ENCODE measurements at places on chromosomes 13 and 19.

DNA sequence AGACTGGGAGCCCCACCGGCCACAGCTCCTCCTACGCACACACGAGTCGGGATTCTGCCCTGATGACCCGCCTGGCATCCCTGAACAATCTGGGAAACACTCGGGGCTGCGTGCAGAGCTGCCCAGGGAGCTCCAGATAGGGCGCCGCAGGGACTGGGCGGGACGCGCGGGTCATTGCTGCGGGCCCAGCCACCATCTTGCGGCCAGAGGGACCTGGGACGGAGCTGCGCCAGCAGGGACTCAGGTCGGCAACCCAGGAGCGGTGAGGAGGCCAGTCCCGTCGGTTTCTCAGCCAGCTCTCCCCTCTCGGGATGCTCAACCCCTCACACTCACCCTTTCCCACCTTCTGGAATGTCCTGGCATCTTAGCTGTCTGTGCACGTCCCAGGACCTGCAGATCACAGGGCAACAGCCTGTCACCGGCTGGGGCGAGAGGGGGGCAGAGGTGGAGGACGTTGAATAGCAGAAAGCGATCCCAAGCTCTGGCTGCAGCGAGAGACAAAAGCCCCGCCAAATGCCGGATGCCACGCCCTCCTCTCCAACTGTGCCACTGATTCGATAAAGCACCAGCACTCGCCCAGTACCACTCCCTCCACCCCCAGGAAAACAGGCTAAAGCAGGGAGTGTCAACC is 20.4 kb upstream of the ZNF91 start:
- no peak for DNase-seq

GRCh38 chr19:33797802-33798671 is 1.4 kb downstream of the KCTD15 start:
- DNase-seq: no peak

- no peak for DNase-seq
These were observed 31.3 kb upstream of the STARD13 start for GRCh38 chr13:33316890-33317289.

GRCh38 chr19:2081873-2082810 is 14.0 kb downstream of the MOB3A start:
- peak; percentile 88 for DNase-seq

GRCh38 chr19:54606891-54607784 is 13.7 kb downstream of the LILRA1 start:
- DNase-seq: peak; percentile 33

- DNase-seq: no peak
These were observed 153.0 kb downstream of the PCDH9 start for GRCh38 chr13:67077132-67077531.

GRCh38 chr19:48751845-48752495 is 471 bp downstream of the FUT1 start:
- no peak for DNase-seq

DNA sequence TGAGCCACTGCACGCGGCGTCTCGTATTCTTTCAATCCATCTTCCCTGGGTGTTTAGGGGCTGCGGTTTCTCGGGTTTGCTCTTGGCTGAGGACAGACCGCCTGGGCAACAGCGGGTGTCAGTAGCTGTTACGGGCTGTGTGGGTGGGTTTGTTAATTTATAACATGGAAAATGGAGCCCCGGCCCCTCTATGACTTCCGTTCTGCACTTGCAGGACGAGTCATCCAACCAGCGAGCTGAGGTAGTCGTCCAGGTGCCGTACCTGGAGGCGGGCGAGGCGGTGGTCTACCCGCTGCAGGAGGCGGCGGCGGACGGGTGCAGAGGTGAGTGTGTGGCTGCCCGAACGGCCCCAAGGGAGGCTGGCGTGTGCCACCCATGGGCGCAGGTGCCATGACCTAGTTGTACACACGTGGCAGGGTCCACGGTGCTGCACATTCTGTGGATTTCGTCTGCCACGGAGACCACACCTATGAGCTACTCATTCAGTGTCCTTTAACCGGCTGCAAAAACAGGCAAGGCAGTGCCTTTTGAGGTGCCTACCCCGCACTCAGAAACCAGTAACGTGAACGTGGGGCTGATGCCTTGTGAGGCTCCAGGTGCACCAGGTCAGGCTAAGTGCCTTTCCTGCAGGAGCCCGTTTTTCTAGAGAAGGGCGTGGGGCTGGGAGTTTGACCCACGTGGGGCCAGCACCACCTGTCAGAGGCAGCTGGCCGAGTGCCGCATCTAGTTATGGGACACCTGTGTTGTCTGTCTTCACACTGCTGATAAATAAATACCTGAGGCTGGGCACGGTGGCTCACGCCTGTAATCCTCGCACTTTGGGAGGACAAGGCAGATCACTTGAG is 10.9 kb downstream of the POLR2E start:
- no peak for DNase-seq

DNA sequence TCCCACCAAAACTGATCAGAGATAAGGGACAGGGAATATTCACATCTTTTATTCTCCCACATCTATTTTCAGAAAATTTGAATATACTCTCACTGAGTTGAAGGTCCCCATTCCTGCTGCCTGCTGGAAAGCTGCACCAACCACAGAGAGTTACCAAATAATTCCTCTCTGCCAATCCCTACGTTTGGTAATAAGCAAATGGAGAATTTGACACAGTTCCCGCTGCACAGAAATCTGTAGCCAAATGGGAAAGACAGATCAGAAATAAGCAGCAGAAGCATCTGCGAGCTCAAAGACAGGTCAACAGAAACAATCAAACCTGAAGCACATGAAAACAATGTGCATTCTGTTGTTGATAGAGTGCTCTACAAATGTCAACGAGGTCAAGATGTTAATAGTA is 9.9 kb downstream of the ZNF112 start:
- no peak for DNase-seq

DNA sequence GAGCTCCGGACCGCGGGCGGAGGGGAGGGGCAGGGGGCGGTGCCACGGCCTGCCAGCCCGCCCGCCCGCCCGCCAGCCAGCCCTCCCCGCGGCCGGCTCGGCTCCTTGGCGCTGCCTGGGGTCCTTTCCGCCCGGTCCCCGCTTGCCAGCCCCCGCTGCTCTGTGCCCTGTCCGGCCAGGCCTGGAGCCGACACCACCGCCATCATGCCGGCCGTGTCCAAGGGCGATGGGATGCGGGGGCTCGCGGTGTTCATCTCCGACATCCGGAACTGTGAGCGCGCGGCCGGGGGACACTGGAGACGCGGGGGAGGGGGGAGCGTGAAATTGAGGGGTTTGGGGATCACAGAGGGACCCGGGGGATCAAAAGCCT is at the start of gene AP2A1:
AP2A1 (plus strand) TSS at position 72 of the 370 bp plus-strand sequence; CDS start at position 205, 133 bp downstream.
- DNase-seq: no peak

DNA sequence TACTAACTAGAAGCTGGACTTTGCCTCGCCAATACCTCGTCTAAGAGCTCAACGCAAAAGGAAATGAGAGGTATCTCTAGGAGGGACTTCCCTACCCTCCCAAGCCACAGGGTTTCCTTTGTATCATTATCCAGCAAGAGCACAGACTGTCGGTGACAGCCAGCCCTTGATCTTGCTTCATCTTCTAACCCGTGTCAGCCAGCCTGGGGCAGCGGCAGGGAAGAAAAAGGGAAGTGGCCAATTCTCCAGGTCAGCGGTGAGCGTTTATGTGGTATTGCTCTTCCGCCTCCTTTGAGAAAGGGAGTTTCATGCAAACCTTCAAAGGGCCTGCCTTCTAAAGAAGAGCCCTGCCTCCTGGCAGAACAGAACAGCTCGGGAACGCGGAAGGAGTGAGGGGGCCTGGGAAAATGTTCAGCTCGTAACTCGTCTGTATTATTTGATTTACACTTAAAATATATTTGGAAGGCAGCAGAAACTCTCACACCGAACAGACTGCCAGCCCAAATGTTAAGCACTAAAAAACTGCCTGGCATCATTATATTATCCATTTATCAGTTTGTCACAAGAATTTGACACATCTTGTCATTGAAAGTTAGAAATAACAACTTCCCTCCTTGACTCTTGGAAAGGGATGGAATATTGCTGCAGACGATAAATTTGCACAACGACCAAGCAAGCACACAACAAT is 41.8 kb downstream of the EFNB2 start:
- DNase-seq: peak; percentile 62

GRCh38 chr13:75798353-75799255 is 162.5 kb downstream of the LMO7 start:
- DNase-seq: no peak

GRCh38 chr19:5369962-5370367 is 29.4 kb upstream of the PTPRS start:
- peak; percentile 81 for DNase-seq

GRCh38 chr13:101157261-101157660 is 259.0 kb downstream of the NALCN start:
- DNase-seq: no peak

GRCh38 chr13:106151056-106151699 is 384.3 kb downstream of the EFNB2 start:
- DNase-seq: no peak

- DNase-seq: no peak
These were observed 17.3 kb upstream of the FCGBP start for GRCh38 chr19:39951686-39952085.

GRCh38 chr13:95956589-95957148 is 96.5 kb downstream of the UGGT2 start:
- DNase-seq: no peak

GRCh38 chr13:112729408-112729807 is 39.6 kb downstream of the ATP11A start:
- DNase-seq: no peak

DNA sequence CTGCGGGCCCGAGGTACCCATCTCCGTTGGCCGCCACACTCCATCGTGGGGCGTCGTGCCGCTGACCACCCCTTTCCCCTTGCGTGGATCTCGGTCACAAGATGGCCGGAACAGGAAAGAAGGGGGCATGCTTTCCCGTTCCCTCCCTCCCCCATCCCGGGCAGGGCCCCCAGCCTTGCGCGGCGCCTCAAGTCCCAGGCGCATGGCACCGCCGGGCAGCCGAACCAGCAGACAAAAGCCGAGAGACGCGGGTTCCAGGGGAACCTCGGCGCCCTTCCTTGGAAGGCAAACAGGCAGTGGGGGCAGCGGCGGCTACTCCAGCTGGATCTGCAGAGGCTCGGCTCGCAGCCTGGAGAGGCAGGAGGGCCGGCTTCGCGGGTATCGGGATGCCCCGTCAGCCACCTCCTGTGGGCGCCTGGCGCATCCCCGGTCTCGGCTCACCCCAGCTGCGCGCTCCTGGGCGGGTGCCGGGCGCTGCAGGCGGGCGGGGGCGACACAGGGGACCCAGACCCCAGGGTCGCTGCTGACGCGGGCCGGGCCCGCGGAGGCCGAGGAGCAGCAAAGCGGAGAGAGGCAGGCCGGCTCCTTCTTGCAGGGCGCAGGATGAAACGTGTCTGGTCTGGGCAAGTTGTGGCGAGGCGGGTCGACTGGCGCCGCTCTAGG is 439 bp downstream of the DZIP1 start:
- no peak for DNase-seq

DNA sequence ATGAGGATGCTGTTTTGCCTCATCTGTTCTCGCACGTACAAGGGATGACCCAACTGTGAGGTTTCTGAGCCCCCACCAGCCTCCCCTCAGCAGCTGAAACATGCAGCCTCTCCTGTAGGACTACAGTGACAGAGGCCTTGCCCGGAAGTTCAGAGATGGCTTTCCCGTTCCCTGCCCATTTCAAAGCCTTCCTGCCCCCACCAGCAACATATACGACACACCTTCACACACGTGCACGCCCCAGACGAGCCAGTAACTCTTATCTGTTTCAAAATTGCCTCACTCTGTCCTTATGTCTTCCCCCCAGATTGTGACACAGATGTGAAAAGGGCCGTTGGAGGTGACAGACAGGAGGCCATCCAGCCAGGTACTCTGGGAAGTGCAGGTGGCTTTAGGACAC is 95.8 kb downstream of the RAB20 start:
- DNase-seq: no peak

DNA sequence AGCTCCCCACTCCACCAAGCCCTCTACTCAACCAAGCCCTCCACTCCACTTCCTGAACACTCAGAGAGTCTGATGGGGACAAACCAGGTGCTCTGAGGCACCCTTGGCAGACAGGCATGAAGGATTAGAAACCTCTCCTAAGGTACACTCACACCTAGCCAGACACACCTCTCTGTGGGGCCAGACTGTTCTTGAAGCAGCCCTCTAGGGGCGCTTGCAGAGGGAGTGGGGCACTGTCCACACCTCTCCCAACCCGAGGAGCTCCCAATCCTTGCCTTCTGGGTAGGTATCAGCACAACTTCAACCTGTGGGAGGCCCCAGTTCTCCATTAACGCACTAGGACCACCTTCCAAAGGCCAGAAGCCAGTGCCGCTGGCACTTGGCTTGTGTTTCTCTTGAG is 108.7 kb upstream of the VSTM2B start:
- DNase-seq: no peak

GRCh38 chr13:59653916-59654315 is 509.8 kb downstream of the DIAPH3 start:
- DNase-seq: no peak

DNA sequence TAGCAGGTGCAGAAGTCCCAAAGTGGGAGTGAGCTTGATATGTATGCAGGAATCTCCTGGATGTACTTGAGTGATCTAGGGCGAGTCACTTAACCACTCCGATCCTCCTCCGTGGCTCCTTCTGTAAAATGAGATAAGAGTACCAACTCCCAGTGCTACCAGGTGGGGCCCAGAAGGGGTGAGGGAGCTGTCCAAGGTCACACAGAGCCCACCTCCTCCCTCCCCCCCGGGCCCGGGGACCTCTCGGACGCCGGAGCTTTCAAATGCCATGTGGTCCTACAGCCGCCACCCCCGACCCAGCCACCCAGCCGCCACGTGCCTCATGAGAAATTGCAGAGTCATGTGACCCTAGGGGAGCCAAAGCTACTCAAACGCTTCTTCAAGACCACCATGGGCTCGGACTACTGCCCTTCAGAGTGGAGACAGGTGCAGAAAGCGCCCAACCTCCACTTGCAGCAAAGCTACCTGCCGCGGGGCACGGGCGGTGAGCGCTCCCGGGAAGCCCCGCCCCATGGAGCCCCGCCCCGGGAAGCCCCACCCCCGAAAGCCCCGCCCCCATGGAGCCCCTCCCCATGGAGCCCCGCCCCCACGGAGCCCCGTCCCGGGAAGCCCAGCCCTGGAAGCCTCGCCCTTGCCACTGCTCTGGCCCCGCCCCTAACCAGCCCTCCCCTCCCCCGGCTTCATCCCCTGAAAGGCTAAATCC is 10.1 kb upstream of the ZNF358 start:
- no peak for DNase-seq

GRCh38 chr13:88685459-88685858 is 1014.3 kb downstream of the SLITRK5 start:
- no peak for DNase-seq

DNA sequence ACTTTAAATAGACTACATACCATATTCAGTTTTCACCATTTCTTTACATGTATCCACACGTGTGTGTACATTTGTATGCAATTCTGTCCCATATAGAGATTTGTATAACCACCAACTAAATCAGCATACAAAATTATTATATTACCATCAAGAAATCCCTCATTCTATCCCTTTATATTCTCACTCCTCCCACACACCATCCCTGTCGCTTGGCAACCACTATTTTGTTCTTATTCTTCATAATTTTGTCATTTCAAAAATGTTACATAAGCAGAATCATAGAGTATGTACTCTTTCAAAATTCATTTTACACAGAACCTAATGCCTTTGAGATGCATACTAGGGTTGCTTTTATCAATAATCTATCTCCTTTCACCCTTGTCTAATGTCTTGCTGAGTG is 740.5 kb downstream of the SLITRK5 start:
- no peak for DNase-seq

Measured in activated CD4-positive, alpha-beta T cell treated with anti-CD3 and anti-CD28 coated beads, Interleukin-2, amount 10 ng/mL, durations not matched to agents 24 days and 14 days (primary cell).